Activated T-helper 2 cell treated with anti-CD3 and anti-CD28 coated beads, Interferon-gamma antibody, Interleukin-2, Interleukin-4, amounts not matched to agents 10 μg/mL and 5 μg/mL and 100 μg/mL, durations not matched to agents 14 hours and 24 hours and 36 hours (primary cell): ENCODE measurements at places on chromosomes 6 and 20.

- DNase-seq = no peak
These were observed 39.7 kb upstream of the CLVS2 start for GRCh38 chr6:122956376-122956775.

GRCh38 chr6:107585815-107586435, 96.0 kb downstream of the SOBP start:
- DNase-seq = no peak

GRCh38 chr6:21147995-21148394, 445.6 kb upstream of the SOX4 start:
- DNase-seq = no peak

- DNase-seq = no peak
These were observed 34.4 kb upstream of the KIF16B start for GRCh38 chr20:16607364-16608276.
